Activated CD8-positive, alpha-beta T cell treated with anti-CD3 and anti-CD28 coated beads, Interleukin-2, amount 10 ng/mL, durations not matched to agents 7 days and 5 days (primary cell): ENCODE measurements at places on chromosomes 1 and 21. TPM values are rescaled to one million over a fixed set of nuclear protein-coding genes. Genes with fewer than 3 reads are reported as not detected.

The NGF gene
- not detected for total RNA-seq

The OR2L13 gene
- not detected for total RNA-seq

The LAX1 gene
- 14.5 TPM for total RNA-seq

The ERVH48-1 gene
- total RNA-seq, result not detected

The ACTL8 gene
- not detected for total RNA-seq

The KRTAP13-2 gene
- total RNA-seq, result not detected

The UBE2U gene
- not detected for total RNA-seq

The TIMM17A gene
- 51.4 TPM for total RNA-seq

DNA sequence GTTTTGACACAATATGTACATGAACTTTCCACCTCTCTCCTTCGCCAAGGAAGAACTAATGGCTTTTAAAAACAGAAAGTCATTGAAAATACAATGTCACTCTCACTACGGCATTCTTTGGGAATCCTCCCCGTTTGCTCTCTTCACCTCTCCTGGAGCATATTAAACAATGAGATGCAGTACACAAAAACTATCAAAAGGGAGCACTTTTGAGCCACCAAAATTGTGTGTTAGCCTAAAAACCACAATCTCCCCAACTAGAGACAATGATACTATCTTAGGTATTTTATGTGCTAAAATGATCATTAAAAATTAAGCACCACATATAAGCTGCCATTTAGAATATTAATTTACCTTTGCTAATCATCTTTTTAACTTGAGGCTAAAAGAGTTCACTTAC lies 425.5 kb downstream of the KCTD3 start:
- no peaks in the 10 kb centered on the region for H3K4me1 ChIP-seq
- H3K36me3 ChIP-seq, result no peaks in the 10 kb centered on the region
- H3K27me3 ChIP-seq, result no peaks in the 10 kb centered on the region

- H3K4me1 ChIP-seq, result no peaks in the 10 kb centered on the region
- no peak overlapping the region for H3K4me3 ChIP-seq
- H3K27me3 ChIP-seq, result no peaks in the 10 kb centered on the region
- no peak overlapping the region for H3K27ac ChIP-seq
- no peaks in the 10 kb centered on the region for H3K36me3 ChIP-seq
Observed at GRCh38 chr1:218967836-218968235, 205.8 kb upstream of the LYPLAL1 start.

DNA sequence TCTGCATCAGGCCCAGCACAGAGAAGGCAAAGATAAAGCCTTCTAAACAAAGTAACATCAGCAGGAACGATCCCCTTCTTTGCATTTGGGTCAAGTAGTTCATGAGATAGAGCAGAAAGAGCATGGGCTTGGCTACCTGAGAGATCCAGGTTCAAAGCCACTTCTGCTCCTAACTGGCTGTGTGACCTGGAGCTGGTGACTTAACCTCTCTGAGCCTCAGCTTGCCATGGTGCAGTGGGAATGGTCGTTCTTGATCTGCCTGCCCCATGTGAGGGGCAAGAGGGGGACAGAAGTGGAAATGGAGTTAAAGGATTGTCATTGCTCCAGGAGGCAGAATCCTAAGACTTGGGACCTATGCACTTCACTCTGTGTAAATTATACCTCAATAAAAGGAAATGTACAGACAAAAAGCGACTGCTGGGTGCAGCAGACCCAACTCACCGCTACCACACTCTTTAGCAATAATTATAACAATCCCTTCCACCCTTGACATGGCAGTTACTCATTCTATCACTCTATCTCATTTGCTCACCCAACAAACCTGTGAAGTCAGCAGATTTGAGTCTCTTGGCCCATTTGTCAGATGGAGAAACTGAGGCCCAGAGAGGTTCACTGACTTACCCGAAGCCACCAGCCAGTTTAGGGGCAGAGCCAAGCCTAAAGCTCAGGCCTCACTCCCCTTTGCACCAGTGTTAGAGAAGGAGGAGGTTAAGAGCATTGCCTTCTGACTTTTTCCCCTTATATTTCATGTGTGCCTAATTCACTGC lies 1.5 kb upstream of the MATN1 start:
- DNase-seq, result no peak
- no peak overlapping the region for H3K27ac ChIP-seq
- no peaks in the 10 kb centered on the region for H3K36me3 ChIP-seq
- H3K4me1 ChIP-seq, result peaks cover 11% of the 10 kb centered on the region
- no peak overlapping the region for H3K4me3 ChIP-seq

- H3K4me1 ChIP-seq, result peaks cover 40% of the 10 kb centered on the region
- peak overlapping the region; percentile 40 for H3K27ac ChIP-seq
- no peak for DNase-seq
- no peaks in the 10 kb centered on the region for H3K36me3 ChIP-seq
Observed at GRCh38 chr21:42163511-42163863, 55.5 kb upstream of the ABCG1 start.

DNA sequence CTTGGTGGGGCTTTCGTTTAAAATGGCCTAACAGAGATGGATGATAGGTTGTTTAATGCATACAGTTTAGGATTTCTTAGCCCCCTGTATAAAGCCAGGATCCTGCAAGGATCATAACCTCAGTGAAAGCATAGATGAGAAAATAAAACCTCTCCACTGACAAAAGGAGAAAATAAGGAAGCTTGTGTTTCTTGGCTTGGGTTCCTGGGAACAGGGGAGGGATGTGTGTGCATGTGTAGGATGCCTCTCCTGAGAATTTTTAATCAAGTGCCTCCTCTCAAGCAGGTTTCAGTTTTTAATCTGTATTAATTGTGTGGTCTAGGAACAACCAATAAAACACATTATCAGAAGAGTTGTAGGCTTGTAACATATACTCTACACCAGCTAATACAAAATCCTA lies 26.1 kb downstream of the PRKACB start:
- no peak overlapping the region for H3K4me3 ChIP-seq
- H3K27ac ChIP-seq, result no peak overlapping the region
- DNase-seq, result no peak
- peaks cover 26% of the 10 kb centered on the region for H3K36me3 ChIP-seq
- no peaks in the 10 kb centered on the region for H3K27me3 ChIP-seq

DNA sequence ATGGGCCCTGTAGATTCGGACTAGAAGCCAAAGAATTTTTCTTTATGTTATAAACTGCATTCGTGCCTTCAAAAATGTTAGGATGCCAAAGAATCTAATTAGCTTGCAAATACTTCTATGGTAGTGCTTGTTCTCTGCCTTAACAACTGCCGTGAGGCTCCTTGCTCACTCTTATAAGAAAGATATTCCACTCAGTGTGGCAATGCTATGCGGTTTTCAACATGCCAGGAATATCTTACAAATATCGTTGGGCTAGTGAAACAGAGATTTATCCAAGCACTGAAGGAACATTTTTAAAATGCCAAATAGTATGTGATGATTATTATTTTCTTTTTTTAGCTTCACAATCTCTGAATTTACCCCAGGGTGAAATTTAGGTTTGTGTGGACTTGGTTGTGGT lies 198.2 kb downstream of the GREM2 start:
- no peaks in the 10 kb centered on the region for H3K4me1 ChIP-seq
- no peak overlapping the region for H3K4me3 ChIP-seq
- H3K27ac ChIP-seq, result no peak overlapping the region
- H3K36me3 ChIP-seq, result no peaks in the 10 kb centered on the region

- no peak overlapping the region for H3K4me3 ChIP-seq
- H3K27me3 ChIP-seq, result no peaks in the 10 kb centered on the region
- H3K36me3 ChIP-seq, result no peaks in the 10 kb centered on the region
- no peaks in the 10 kb centered on the region for H3K4me1 ChIP-seq
- no peak for DNase-seq
- H3K27ac ChIP-seq, result no peak overlapping the region
Observed at GRCh38 chr1:73411479-73411878, 786.5 kb downstream of the LRRIQ3 start.

DNA sequence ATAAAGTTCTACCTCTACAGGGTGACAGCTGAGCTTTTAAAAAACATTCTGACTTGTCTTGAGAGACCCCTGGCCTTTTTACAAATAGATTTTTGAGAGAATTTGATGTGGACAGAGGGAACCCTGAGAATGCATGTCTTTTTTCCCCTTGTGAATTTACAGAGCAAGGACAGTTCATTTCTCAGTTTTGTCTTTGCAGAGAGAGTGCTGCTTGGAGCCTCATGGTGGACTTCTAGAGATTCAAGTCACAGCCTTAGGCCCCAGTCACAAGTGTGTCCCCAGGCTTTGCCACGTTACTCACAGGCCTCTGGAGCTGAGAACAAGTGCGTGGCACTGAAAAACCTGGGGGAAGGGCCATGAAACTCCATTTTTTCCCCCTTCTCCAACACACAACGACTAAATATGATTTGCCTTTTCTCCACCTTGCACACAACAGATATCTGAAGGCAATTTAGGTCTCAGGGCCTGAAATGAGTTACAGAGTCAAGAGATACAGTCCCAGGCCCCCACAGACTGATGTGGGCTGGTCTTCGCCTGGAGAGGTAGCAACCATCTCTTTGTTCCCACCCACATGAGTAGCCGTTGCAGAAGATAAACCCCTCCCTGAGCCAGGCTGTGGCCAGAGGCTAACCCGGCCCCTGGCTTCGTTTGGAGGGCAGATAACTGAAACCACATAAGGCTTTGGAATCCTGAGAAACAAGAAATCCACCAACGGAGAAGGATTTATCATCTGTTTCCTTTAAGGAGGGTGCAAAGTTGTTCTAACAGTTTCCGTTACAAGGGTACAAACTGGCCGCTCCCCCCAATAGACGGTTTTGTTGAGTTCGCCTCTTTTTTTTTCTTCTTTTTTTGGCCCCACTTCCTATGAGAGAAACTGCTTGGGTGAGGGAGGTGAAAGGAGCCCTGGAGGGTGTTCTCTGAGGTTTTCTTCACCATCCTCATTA lies 1.0 kb upstream of the PIGV start:
- peak; percentile 71 for DNase-seq
- peak overlapping the region; percentile 100 for H3K27ac ChIP-seq
- no peaks in the 10 kb centered on the region for H3K27me3 ChIP-seq
- H3K4me3 ChIP-seq, result peak overlapping the region; percentile 84
- peaks cover 85% of the 10 kb centered on the region for H3K4me1 ChIP-seq

DNA sequence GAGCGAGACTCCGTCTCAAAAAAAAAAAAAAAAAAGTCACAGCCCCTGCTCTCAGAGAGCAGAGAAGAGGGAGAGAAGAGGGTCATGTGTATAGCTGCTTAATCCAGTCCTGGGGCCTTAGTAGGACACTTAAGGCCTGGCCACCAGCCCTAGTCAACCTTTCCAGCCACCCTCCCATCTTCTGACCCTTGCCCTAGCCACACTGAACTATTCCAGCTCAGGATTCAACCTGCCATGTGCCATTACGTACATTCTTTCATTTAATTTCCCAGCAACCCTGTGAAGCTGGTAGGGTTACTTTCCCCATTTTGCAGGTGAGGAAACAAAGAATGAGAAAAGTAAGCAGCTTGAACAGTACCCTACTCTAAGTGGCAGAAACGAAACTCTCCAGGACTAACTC lies 9.0 kb downstream of the FOXO6 start:
- peaks cover 2% of the 10 kb centered on the region for H3K4me1 ChIP-seq
- DNase-seq, result no peak
- peaks cover 27% of the 10 kb centered on the region for H3K27me3 ChIP-seq
- H3K27ac ChIP-seq, result no peak overlapping the region
- H3K36me3 ChIP-seq, result no peaks in the 10 kb centered on the region
- no peak overlapping the region for H3K4me3 ChIP-seq

- no peak overlapping the region for H3K4me3 ChIP-seq
- H3K36me3 ChIP-seq, result peaks cover 15% of the 10 kb centered on the region
- peaks cover 10% of the 10 kb centered on the region for H3K4me1 ChIP-seq
- H3K27ac ChIP-seq, result peak overlapping the region; percentile 25
- DNase-seq, result no peak
Observed at GRCh38 chr21:43767984-43768867, 7.9 kb downstream of the CSTB start.

GRCh38 chr1:192118881-192119405 lies 39.3 kb upstream of the RGS18 start:
- H3K4me3 ChIP-seq, result no peak overlapping the region
- no peaks in the 10 kb centered on the region for H3K27me3 ChIP-seq
- DNase-seq, result no peak
- no peaks in the 10 kb centered on the region for H3K4me1 ChIP-seq

GRCh38 chr1:109895720-109896504 lies 14.7 kb upstream of the CSF1 start:
- H3K36me3 ChIP-seq, result no peaks in the 10 kb centered on the region
- H3K27ac ChIP-seq, result no peak overlapping the region
- DNase-seq, result peak; percentile 44
- no peak overlapping the region for H3K4me3 ChIP-seq

GRCh38 chr1:90412563-90412962 lies 304.5 kb downstream of the BARHL2 start:
- no peaks in the 10 kb centered on the region for H3K4me1 ChIP-seq
- no peak overlapping the region for H3K27ac ChIP-seq
- H3K27me3 ChIP-seq, result no peaks in the 10 kb centered on the region
- H3K36me3 ChIP-seq, result no peaks in the 10 kb centered on the region

DNA sequence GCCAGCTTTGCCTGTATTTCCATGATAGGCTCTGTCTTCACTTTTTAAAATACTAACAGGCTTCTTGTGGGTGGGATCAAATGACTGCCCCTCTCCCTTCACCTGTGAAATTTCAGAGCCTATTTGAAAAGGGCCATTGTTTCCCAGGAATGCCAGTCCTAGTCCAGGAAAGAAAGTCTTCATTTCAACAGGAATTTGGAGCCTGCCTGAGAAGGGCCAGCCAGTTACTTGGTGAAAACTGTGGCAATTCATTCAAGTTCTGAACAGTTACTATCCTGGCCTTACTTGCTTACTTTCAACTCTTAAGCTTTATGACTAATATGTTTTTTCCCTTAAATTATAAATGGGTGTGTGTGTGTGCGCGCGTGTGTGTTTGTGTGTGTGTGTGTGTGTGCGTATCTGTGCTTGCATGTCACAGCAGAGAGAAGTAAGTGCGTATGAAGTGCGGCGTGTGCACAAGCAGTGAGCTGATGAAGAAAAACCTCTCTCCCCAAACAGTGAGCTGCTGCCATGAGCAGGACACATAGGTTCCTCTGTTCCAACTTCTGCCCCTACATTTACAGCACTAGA lies 67.5 kb upstream of the RNPC3 start:
- no peaks in the 10 kb centered on the region for H3K4me1 ChIP-seq
- no peak overlapping the region for H3K27ac ChIP-seq

GRCh38 chr1:21490774-21491487 lies 18.3 kb upstream of the ALPL start:
- peaks cover 10% of the 10 kb centered on the region for H3K4me1 ChIP-seq
- DNase-seq, result peak; percentile 47
- H3K36me3 ChIP-seq, result no peaks in the 10 kb centered on the region
- no peak overlapping the region for H3K27ac ChIP-seq
- H3K27me3 ChIP-seq, result peaks cover 25% of the 10 kb centered on the region
- H3K4me3 ChIP-seq, result no peak overlapping the region

- H3K27ac ChIP-seq, result no peak overlapping the region
- no peaks in the 10 kb centered on the region for H3K36me3 ChIP-seq
- H3K4me3 ChIP-seq, result no peak overlapping the region
- no peaks in the 10 kb centered on the region for H3K4me1 ChIP-seq
Observed at GRCh38 chr1:110288111-110288510, 51.1 kb upstream of the RBM15 start.

- no peaks in the 10 kb centered on the region for H3K27me3 ChIP-seq
- peak overlapping the region; percentile 100 for H3K27ac ChIP-seq
- peaks cover 74% of the 10 kb centered on the region for H3K36me3 ChIP-seq
- peak; percentile 51 for DNase-seq
Observed at GRCh38 chr1:12177156-12177998, 10.6 kb downstream of the TNFRSF1B start.
